ENCODE measurements at places on chromosomes 6 and 20.

DNA sequence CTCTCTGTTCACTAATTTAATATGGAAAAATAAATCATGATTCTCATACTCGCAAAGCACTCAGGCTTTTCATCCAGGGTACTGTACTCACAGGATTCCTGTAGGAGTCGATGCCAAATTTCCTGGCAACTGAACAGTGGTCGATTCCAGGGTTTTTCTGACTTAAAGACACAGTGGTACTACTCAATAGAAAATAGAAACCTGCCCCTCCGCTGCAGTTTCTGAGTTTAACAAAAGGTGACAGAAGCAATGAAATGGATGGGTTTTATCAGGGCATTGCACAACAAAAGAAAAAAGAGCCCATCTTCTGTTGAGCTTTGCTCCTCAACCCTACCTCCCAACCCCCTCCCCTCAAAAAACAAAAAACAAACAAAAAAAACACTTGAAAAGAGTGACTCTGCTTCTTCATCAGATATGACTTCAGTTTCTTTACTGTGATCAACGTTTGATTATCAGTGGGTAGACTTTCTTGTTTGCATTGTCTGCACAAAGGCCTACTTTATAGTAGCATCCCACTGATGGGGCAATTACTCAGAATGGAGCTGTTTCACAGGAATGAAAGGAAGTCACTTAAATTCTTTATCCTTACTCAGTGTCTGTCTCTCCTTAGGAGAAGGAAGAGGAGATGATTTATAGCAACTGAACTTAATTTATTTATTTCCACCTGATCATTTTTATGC lies 96.2 kb upstream of the FOXO3 start:
- DNase-seq, result no peak

DNA sequence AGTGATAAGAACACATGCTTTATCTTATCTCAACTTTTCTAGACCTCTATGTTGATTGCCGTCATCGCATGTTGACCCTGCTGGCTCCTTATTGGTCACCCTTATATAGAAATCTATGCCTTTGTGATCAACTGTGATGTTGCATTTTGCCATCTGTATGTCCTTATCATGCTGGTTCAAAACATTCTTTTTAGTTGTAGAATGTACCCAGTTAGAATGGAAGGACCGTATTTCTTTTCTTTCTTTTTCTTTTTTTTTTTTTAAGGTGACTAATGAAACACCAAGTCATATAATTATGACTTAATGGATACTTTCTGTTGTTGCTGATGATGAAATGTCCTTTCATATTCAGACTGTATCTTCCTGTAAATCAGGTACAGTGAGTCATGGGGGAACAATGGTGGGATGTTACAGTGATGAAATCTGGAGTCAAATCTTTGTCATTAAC lies 145.9 kb upstream of the CITED2 start:
- DNase-seq, result no peak

DNA sequence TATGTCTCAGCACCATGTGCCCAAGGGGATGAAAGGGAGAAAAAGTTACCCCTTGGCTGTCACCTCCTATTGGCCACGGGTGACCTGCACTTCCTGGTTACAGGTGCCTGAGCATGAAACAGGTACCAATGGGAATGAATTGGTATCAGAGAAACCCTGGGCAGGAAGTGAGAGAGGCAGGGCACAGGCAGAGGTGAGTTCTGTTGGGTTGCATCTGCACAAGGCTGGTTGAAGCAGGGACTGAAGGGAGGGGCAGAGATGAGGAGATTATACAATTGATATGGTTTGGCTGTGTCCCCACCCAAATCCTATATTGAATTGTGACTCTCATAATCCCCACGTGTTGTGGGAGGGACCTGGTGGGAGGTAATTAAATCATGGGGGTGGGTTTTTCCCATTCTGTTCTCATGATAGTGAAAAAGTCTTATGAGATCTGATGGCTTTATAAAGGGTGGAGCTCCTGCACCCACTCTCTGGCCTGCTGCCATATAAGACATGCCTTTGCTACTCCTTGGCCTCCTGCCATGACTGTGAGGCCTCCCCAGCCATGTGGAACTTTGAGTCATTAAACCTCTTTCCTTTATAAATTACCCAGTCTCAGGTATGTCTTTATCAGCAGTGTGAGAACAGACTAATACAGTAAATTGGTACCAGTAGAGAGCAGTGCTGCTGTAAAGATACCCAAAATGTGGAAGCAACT lies 291.8 kb downstream of the LRFN2 start:
- DNase-seq, result no peak

DNA sequence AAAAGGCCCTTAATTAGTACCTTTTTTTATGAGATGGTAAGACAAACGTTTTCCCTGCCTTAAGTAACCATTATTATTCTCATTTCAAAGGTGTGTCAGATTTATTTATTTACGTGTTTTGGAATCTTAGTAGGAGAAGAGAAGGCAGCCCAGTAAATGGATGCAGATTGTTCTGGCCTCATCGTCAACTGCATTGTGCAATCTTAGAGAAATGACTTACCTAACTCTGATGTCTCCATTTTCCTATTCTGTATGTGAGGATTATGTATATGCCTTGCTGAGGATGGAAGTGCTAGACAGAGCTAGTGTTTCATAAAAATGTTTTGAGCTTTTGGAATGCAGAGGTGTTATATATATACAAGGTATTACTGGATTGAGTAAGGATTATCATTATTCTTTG lies 97.0 kb upstream of the JAG1 start:
- DNase-seq, result no peak

DNA sequence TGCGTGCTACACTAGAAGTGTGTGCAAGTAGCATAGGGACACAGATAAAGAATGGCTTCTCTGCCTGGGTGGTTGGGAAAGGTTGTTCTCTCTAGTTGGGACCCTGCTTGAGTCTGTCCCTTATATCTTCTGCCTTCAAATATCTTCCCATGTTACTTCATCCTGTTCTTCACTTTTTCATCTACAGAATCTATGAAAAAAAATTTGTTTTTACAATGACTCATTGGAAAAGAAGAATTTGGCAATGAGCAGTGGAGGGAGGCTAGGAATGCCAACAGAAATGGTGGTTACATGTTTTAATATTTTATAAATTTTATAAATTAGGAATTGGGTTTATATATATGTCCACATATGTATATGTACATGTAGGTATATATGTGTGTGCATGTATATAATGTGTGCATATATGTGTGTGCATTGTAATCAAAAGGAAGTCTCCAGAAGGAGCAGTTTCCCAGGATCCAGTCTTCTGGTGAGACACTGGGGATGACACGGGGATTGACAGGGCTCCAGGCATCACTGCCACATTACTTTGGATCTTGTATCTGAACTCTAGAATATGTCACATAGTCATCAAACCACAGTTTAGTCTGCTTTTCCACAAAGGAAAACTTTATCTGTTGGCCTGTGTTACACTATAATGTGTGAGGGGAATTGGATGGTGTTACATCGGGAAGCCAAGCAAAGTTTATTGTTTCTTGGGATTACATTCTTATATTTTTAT lies 75.3 kb upstream of the RIPOR2 start:
- no peak for DNase-seq

DNA sequence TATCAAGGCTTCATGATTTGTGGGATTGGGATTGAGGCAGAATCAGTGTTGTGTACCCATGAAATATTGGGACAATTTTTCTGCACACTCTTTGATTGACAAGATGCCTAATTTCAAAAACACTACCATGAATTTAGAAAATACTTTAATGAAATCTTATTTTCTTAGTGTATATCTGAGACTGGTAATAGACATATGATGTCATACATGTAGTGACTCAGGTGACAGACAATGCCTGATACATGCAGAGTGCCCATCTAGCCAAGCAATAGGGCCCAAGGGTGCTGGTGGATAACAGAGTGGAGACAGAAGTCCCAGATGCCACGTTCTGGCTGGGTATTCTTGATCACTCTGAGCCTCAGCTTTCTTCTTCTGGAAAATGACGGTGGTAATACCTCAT lies 279.6 kb upstream of the ARID1B start:
- no peak for DNase-seq

GRCh38 chr6:115001731-115002350 lies 659.0 kb upstream of the HS3ST5 start:
- DNase-seq, result no peak

DNA sequence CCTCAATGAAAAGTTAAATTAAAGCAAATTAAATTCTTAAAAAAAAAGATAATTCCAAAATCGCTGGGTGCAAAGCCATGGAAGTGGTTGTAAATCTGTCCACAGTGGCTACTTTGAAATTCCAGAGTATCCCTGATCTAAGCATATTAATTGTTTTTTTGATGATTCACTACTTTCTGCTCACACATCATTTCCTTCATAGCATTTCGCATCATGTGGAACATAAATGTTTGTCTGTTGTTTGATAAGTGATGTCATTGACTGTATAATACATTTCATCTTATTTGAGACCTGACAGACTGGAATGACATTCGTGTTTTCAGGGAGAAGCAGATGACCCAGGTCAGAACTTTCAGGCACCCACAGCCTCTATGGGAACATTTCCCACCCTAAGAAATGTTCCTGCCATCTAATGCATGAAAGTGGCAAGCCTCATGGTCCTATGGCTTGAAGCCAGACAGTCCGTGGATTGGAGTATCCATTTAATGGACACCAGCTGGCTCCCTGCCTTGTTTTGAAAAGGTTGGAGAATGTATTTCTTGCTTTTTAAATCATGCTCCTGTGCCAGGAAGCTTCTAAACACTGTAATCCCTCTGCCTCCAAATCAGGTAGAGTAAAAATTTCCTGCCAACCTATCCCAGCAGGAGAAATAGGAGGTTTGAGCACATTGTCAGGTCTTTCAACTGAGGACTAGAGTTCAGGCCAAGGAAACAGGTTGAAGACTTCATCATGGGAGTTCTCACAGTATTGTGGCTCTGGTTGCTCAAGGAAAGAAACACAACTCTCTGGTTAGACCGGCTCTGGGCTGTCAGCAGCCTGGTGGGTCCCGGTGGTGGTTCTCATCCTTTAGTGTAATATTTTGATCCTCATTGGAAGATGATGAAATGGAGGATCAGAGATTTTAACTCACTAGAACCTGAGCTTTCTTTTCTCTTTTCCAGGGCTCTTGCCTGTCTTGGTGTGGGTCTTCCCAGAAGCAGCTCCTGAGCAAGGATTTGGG lies 157.9 kb downstream of the SLC24A3 start:
- no peak for DNase-seq

GRCh38 chr6:24768361-24768760 lies 6.4 kb upstream of the GMNN start:
- no peak for DNase-seq

GRCh38 chr6:54697424-54697823 lies 149.1 kb upstream of the FAM83B start:
- DNase-seq, result no peak

GRCh38 chr6:107727096-107727757 lies 96.9 kb downstream of the SCML4 start:
- no peak for DNase-seq

GRCh38 chr20:52972965-52973819 lies 1.0 kb downstream of the TSHZ2 start:
- DNase-seq, result no peak

DNA sequence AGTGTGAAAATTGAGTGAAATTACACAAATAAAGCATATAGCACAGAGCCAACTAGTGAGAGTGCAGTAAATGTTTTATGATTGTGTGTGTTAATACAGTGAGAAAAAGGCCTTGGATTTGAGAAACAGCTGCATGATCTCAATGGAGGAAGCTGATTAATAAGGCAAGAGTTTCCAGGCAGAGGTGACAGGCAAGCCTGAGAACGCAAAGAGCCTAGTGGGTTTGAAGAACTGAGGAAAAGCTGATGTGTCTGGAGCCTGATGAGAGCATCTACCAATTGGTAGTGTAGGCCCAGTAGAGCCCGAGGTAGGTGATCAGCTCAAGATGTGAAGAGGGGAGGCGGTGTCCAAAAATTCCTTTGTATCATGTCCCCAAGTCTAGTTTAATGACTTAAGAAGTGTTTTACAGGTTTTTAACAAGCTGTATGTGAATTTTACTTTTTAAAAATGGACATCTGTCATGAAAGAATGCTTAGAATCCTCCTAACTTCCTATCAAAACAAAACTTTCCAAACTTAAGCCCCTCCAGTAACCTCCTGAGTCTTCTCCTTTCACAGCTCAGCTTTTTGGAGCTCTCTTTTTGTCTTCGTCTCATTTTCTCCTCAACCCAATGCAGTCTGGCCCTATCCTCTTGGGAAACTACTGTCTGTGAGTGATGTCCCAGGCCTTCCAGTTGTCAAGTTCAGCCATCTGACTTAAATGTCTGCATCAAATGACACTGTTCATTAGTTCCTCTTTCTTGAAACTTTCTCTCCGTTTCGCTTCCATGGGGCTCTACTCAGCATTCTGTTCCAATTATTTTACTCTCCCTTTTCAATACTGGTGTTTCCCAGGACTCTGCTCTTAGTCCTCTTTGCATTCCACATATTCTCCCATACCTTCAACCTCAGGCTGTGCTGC lies 1.2 kb downstream of the CDC40 start:
- DNase-seq, result no peak

DNA sequence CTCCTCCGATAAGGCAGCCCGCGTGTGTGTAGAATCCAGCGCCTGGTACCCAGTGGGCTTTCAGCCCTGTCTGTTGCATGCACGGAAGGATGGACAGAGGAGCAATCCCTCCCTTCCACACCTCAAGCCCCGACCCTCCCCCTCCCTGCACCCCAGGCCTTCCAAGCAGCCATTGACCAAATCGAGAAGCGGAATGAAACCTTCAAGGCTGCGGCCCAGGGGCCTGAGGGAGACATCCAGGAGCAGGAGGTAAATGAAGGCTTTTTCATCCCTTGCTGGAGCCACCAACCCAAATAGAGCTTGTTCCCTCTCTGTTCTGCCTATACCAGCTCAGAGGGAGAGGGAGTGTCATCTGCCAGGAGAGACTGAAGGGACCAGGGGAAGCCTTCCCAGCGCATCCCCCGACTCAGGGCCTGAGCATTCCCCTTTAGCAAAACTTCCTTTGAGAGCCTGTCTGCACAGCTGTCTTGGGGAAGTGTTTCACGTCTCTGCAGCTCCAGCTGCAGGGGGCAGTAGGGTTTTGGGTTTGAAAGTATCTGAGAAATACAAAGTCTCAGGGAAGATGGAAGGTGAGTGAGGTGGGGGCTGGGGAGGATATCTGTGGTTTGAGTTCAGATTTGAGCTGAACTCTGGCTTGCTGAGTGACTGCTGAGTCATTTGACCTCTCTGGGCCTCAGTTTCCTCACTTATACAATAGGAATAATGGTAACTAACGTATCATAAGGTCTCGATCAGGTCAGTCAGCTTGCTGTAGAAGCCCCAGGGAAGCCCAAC lies 16.1 kb downstream of the FGD2 start:
- peak; percentile 25 for DNase-seq

DNA sequence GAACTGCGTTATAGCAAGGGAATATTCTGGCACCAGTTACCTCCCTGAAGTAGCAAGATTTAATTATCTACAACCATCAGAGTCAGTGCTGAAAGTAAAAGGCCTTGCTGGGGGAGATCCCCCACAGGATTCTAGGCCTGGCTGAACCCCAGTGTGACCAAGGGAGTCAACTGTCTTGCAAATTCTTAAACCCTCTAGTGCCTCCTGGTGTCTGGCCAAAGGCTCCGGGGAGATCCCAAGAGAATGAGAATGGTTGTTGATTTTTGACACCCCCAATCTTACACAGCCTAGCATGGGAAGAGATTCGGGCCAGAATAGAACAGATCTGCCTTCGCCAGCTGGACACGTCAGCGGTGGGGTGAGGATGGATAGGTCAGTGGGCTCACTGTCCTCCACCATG lies 179.4 kb downstream of the ERMARD start:
- DNase-seq, result no peak

GRCh38 chr20:16062661-16063581 lies 510.3 kb downstream of the KIF16B start:
- no peak for DNase-seq
